ENCODE measurements at places on chromosomes 1 and 21.

DNA sequence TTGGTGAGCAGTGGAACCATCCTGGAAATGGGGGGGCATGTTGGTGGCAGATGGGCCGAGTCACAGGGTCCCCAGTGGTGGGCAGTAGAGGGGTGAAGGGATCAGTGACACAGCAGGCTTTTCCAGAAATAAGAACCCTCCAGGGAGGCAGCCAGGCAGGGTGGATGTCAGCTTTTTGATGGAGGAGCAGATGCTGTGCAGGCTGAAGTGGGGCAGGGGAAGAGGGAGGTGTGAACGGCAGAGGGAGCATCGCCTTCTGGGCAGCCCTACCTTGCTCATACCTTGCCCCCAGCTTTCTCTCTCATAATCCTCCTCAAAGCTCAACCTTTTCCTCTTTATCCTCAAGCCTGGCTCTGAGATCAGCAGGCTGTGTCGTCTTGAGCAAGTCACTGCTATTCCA lies 131.8 kb upstream of the IPO9 start:
- no peak for DNase-seq

GRCh38 chr1:41874151-41874719 lies 44.5 kb downstream of the HIVEP3 start:
- DNase-seq = no peak

DNA sequence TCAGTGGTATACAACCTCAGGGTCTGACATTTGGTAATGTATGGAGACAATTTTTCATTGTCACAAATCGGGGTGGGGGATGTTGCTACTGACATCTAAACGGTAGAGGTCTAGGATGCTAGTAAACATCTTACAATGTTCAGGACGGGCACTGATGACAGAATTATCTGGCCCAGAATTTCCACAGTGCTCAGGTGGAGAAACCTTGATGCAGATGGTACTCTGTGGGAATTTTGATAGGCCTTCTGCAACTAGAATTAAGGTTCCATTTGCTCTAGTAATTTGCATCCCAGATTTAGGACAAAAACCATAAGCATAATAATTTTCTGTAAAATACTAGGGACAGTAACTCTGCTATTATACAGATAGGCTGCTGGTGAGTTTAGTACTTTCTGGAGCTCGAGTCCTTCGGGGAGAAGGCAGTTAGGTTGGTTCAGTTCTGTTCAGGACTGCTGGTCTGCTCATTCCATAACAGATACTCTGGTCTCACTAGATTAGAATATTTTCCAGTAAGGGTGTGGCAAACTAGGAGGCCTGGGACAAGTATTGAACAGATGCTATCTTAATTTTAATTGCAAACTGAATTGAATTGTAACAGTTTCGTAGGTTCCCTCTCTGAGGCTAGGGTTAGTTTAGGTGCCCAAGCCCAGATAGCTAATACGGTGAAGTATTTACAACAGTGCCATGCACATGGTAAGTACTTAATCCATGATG lies 11.4 kb downstream of the METTL13 start:
- DNase-seq = no peak

- no peak for DNase-seq
These were observed 58.5 kb downstream of the PKN2 start for GRCh38 chr1:88742531-88742930.

- no peak for DNase-seq
These were observed 49.3 kb downstream of the KCNAB2 start for GRCh38 chr1:6094801-6095505.

GRCh38 chr1:94787691-94788090 lies 32.5 kb upstream of the SLC44A3 start:
- DNase-seq = no peak

DNA sequence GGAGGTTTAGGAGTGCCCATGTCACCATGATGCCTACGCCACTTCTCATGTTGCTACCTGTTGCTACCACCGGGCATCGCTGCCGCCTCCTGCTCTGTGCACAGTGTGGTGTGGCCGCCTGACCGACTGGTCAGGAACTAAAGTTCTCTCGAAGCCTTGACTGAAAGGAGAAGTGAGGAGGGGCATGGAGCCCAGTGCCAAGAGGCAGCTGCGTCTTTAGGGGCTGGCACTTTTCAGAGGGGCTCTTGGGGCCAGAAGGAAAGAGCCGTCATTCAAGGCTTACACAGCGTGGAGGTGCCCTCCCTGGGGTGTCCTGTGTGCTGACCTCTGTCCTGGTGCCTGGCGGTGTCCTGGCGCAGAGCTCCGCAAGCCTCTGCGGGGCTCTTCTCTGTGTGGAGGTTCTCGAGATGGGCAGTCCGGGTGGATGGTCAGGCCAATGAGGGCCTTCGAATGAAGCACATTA lies 57.2 kb downstream of the ADARB1 start:
- DNase-seq = no peak

DNA sequence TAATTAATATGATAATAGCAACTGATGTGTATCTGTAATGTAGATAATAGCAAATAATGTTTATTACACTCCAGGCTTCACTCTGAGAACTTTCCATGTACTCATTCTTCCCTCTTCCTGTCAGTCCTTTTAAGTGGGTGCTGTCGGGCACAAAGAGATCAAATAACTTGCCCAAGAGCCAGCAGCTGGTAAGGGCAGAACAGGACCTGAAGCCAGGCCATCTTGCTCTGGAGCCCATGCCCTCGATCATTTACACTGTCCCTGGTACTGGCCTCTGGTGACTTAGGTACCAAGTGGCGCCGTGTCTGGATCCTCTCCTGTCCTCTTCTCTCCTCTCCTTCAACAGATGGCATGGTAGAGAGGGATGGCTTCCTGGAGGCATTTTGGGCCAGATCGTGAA lies 97.2 kb downstream of the VPS13D start:
- DNase-seq = no peak

GRCh38 chr21:30714456-30714855 lies 4.1 kb downstream of the KRTAP21-3 start:
- no peak for DNase-seq
